ENCODE measurements at places on chromosomes 3 and 15.

DNA sequence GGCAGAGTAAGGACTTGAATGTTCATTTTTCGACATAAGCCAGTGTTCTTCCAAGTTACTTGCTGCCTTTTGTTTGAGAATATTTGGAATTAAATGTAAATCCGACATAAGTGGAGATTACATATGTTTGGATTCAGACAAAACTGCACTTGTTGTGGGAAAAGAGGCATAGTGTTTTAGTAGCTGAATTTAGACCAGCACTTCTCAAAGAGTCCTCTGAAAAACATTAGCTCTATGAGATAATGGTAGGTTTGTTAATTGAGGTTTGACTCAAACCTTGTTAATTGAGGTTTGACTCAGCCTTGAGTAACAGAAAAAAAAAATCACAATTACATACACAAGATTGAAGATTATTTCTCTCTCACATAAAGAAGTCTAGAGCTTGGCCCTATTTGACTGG is 132.5 kb downstream of the NSUN3 start:
- DNase-seq, result no peak

GRCh38 chr3:87780811-87781210 is 278.0 kb downstream of the CGGBP1 start:
- no peak for DNase-seq

DNA sequence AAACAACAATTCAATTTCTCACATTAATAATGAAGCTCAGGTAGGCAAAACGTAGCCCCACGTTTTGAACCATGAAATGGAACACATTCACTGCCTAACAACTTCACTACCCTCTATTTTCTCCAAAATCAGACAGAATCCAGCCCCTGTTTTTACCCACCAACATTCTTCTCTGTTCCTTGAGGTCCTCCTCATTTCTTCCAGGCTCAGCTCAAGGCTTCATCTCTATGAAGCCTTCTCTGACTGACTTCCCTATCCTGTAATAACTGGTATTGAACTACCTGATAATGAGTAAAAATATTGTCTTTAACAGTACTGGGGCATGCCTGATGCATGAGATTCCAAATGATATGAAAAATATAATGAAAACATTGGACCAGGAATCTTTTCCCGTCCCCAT is 2.2 kb downstream of the TFRC start:
- DNase-seq, result no peak

- no peak for DNase-seq
These were observed 38.8 kb downstream of the ADAM10 start for GRCh38 chr15:58710701-58711100.

DNA sequence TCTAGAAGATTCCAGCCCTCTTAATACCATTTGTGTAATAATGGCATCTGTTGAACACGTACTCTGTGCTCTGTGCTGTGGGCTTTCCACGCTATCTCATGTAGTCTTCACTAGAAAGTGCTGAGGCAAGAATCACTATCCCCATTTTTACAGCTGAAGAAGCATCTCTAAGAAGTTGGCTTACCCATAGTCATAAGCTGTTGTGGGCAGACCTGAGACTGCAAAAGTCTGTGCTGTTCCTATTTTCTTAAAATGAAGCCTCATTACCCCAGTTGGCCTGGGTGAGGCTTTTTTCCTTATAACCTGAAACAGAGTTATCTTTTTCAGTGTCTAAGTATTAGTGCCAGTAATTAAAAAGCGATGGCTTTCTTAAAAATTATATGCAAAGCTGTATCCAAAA is 58.5 kb downstream of the ERC2 start:
- DNase-seq, result no peak

DNA sequence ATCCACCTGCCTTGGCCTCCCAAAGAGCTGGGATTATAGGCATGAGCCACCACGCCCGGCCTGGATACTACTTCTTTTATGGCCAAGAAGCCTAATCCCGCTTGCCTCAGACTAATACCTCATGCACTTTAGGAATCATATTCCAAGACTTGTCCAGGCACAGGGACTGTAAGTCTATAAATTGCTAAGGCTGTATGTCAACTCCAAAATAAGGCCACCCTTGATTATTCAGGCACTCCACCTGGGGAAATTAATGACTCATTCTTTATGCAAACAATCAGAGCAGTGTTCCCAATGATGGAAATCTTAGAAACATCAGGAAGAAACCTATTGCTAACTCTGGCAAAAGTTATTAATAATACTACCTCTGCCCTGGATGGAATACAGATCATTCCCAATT is 98.4 kb downstream of the ERC2 start:
- no peak for DNase-seq

DNA sequence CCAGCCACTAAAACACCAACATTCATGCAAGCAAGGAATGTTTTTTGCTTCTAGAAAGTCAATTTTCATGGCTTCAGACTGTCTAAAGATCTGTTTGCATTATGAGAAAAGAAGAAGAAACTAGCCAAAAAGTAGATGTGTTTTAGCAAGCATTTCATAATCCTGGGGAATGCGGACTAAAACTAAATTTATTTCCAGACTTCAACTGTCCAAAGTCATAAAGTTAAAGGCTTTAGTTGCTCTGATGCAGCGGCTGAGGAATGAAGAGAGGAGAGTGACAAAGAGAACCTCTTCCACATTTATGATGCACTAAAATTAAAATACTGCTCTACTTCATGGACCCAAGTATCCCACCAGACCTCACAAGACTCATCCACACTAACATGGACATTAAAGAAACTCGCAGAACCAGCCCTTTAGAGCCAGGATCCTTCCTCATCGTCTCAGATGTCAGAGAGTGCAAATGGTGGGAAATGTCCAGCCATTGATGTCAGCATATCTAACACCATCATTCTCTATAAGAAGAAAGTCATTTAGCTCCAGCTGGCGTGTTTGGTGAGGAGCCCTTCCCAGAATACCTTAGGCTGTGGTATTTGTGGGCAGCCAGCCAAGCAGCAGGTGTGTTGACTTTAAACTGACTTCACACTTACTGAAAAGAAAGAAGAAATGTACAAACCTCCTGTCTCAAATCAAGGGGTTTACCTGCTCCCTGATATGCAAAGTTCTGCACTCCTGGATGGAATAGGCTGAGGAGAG is 17.4 kb downstream of the FYCO1 start:
- DNase-seq, result no peak

DNA sequence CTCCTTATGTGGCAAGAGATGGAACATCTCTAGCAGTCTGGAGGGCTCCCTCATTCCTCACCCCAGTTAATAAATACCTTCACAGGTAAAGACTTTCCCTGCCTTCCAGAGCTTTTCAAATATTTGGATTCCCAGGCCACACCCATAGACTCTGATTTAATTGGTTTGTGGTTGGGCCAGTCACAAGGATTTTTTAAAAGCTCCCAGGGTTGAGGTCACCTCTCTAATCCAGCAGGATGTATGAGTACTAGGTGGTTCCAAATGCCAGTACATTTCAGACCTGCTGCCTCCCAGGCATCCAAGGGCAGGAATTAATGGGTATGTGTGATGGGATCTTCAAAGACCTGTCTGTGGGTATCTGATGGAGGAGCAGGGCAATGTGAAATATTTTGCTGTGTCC is 312.8 kb downstream of the CLSTN2 start:
- no peak for DNase-seq

DNA sequence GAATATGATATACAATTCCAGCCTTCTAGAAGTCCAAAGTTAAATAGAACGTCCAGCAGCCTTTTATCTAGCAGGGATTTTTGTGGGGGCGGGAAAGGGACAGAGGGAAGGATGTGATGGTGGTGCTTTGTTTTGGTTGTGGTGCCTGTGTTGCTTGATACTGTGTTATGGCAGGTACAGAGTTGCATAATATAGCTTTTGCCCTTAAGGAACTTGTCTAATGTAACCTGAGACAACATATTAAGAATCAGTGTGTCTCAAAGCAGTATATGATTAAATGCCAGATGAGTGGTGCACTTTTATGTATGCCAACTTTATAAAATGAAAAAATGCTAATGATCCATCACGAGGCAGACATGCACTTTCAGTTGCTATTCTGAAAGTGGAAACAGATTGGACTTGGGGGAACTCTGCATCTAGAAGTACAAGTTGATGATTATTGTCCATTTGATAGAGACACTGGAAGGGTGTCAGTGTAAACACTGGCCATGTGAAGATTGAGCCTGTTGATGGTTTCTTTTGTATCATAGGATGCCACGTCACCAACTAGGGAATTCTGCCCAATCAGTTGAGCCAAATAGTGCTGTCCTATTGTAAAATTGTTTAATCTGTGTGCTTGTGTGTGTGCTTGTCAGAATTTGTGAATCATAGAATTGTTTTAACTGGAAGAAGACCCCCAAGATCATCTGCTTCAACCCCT is 23.0 kb downstream of the NEO1 start:
- no peak for DNase-seq

- DNase-seq, result no peak
These were observed 226.6 kb downstream of the ALCAM start for GRCh38 chr3:105593315-105593714.

DNA sequence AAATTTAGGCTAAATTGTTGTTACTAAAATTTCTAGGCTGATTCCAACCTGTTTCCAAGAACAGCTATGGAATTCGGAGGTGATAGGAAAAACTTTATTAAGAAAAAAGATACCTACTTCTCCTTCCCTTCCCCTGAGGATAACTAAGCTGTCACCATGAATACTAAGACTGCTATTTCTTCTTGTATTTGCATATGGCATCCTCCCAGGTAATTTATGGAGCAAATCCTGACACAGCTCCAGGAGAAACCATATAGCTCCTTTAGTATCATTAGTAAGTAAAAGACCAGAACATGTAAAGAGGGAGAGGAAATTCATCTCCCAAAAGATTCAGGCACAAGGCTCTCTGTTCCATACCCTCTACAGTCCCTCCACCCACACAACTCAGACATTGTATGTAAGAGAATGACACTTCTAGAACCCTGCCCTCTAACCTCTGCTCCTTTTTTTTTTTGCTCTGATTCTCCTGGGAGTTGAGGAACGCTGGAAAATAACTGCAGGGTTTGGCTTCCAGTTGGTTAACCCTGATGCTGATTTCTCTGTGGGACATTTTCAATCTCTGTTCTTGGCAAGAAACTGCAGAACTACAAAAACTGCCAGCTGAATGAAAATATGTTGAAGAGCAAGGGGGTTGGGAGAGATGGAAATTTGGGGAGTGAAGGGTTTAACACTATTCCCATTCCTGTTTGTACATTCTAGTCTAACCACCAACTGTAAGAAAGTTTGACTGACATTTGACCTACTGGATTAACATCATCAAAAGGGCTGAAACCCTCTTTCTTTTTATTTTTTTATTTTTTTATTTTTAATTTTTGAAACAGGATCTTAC is 14.2 kb upstream of the MAGI1 start:
- DNase-seq, result no peak

DNA sequence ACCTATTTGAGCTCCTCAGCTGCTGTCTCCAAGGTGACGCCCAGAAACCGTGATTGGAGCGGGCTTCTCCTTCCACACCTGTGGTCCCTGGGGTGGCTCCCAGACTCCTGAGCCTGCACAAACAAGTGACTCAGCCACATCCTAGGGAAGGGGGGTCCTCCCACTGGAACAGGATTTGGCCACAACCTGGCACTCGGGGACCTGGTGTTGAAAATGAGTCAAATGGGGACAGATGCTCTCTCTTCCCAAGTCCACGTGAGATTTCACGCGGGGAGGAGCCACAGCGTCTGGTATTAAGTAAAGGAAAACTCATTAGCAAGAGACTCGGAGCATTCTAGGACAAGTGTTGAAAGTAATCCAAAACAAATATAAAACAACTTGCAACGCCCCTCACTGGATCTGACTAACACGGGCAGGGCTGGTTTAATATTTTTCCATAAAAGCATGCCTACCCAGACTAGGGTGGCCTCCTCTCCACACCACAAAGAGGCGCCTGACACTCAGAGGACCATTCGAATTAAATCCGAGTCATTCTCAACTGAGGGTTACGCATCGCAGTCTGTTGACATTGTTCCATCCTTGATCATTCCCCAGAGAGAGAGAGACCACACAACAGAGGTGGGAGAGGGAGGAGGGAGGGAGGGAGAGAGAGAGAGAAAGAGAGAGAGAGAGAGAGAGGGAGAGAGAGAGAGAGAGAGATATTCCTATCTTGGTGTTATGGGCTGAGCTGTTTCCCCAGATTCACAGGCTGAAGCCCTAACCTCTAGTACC is 74.4 kb downstream of the MGLL start:
- DNase-seq, result no peak

DNA sequence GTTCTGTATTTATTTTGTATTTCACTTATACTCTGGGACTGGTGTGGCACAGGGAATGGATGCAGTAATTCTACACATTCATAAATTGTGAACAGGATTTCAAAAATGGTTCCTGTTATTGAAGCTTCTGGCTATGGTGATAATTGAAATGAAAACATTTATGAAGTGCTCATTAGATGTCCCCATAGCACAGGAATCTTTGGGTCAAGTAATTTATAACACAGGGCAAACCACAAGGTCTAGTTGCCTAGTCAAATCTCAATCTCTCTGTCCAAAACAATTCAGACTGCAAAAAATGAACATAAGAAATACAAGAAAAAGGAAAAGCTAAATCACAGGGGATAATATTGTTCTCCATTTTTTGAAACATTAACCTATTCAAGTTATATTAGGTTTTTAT is 117.5 kb upstream of the PTPRG start:
- DNase-seq, result no peak

DNA sequence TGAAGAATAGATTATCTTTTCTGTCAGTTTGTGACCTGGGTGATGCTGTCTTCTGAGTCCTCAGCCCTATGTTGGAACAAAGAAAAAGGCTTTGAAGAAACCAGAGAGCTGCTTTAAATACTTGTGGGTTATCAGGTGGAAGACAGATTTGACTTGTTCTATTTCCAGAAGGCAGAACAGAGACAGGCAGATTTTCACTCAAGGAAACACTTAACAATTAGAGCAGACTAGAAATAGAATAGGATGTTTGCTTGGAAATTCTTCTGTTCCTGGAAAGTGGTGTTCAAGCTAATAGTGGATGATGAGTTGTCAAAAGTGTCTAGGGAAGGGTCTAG is 219.4 kb downstream of the UBE2E2 start:
- DNase-seq, result no peak

DNA sequence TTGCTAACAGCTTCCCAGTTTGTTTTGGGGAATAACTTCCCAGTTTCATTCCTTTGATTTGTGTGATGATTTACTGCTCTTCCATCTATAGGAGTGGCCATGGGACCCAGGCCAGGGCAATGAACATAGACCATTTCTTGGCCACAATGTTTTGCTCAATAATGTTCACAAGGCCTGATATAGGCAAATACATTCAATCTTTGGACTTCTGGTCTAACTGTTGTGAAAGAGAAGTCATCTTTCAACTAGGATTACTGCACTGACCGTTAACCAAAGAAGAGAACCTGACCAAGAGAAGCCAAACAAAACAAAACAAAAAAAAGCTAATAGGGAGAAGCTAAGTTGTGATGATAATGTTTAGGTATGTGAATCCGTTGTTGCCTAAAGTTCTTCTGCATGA is 221.8 kb upstream of the SUCLG2 start:
- no peak for DNase-seq

- DNase-seq, result no peak
These were observed 36.2 kb downstream of the LEKR1 start for GRCh38 chr3:156862338-156862737.

DNA sequence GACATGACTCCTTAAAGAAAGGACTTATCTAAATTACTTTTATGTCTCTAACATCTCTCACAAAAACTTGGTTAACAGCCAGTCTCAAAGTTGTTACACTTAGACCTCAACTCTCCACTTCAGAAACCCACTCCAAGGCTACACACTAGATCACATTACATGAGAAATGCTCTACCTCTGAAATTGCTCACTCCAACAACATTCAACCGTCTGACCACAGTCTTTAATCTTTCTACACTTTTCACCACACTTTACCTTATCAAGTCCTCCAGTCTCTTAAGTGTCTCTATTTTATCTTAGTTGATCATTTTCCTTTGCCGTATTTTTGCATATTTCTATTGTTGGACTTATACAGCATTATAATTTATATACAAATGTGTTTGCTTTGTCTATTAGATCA is 5.8 kb downstream of the SLC12A6 start:
- no peak for DNase-seq
